ENCODE measurements at places on chromosomes 16 and 17. TPM values are rescaled to one million over a fixed set of nuclear protein-coding genes. Genes with fewer than 3 reads are reported as not detected.

NOD2 gene
- total RNA-seq, result 4.5 TPM

GRCh38 chr17:57739402-57740234 is 5.5 kb downstream of the CCDC182 start:
- DNase-seq, result no peak

GRCh38 chr16:20944861-20945574 is 44.4 kb downstream of the LYRM1 start:
- no peak for DNase-seq

SLC47A2 gene
- not detected for total RNA-seq

DNA sequence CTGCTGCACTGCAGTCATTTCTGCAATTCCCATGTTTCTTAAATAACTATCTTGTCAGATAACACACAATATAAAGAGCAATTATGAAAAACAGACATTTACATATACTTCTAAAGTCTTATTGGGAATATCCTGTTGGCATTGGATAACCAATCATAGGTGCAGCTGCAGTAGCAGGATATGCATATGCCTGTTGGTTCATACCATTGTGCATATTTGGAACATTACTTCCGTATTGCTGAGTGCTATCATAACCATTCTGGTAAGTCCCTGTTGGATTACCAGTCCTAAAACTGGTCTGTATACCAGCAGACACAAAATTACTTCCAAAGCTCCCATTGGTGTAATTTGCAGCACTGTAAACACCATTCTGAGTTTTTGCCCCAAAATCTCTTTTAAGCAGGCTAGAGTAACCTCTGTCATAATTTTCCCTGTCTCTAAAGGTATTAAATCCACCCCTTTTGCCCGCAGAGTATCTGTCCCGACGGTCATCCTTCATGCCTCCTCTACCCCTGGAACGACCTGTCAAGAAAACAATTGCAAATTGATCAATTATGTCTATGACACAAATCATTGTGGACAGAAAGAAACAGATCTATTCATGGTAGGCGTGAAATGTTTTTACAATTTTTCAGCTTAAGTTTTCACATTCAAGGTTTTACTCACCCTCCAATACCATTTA is 3.1 kb upstream of the POLG2 start:
- no peak for DNase-seq

SLC38A10 gene
- total RNA-seq, result 85.1 TPM

- no peak for DNase-seq
Observed at GRCh38 chr16:77789085-77790008, 983 bp downstream of the VAT1L start.

DNA sequence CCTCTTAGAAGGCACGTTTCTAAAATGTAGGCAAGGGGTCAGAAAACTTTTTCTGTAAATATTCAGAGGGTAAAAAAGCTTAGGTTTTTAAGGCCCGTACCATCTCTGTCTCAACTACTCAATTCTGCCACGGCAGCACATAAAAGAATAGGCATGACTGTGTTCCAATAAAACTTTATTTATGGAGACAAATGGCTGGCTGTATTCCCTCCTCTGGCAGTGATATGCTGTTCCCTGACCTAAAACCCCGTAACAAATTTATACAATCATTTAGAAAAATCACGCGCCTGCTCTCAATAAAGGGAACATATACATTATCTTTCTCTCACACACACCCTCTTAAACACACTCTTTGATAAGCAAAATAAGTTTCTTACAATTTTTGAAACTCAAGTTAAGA is 138.7 kb downstream of the ZFHX3 start:
- DNase-seq, result no peak

DNA sequence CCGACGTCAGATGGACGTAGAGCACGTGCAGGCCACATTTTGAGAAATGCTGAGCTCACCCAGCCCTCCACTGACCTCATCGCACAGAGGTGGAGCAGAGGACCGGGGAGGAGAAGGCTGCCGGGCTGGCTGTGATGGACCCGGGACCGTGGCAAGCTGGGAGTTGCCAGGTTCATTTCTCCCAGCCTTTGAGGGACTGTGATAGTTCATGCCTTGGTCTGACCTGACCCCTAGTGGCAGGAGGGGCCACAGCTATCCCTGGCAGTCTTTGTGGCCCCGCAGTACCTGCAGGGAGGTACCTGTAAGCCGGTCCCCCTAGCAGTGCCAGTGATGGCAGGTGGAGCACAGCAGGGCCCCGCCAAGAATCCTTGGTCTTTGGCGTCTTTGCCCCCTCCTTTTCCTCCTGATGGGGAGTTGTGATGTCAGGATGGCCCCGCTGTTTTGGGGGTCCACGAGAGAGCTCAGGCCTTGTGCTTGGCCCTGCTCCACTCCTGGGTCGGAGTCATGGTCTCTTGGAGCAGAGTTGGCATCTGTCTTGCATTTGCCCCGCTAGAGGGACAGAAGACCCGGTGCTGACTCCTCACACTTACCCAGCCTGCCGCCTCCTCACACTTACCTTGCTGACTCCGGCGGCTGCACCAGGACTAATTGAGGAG is 50.4 kb downstream of the OR1D5 start:
- peak; percentile 80 for DNase-seq

TEKT5 gene
- total RNA-seq, result not detected

GRCh38 chr17:79970576-79971068 is 65.0 kb downstream of the TBC1D16 start:
- peak; percentile 46 for DNase-seq

DNA sequence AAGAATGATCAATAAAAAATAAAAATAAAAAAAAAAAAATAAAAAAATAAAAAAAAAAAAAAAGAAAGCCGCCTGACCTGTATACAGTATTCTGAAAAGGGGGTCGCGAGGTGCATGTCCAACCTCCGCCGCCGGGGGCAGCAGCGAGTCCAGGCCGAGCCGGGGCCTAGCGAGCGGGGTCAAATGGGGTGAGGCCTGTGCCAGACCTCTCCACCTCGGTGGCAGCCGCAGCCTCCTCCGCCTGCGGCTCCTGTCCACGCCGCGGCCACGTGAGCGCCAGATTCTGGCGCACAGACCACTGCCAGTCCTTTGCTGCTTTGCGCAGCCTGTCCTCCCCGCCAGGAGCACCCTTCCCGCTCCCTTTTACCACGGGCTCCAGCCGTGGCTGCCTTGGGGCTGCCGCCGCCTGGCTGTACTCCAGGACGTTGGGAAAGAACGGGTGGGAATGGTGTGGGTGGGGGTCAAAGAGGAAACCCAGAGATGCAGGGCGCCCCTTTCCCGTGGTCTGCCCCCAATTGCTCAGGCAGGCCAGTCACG is 2.4 kb upstream of the BCKDK start:
- peak; percentile 95 for DNase-seq

EVPLL gene
- total RNA-seq, result not detected

GRCh38 chr17:61144137-61144536 is 255.5 kb upstream of the TBX2 start:
- no peak for DNase-seq

CHD3 gene
- total RNA-seq, result 67.4 TPM

DNA sequence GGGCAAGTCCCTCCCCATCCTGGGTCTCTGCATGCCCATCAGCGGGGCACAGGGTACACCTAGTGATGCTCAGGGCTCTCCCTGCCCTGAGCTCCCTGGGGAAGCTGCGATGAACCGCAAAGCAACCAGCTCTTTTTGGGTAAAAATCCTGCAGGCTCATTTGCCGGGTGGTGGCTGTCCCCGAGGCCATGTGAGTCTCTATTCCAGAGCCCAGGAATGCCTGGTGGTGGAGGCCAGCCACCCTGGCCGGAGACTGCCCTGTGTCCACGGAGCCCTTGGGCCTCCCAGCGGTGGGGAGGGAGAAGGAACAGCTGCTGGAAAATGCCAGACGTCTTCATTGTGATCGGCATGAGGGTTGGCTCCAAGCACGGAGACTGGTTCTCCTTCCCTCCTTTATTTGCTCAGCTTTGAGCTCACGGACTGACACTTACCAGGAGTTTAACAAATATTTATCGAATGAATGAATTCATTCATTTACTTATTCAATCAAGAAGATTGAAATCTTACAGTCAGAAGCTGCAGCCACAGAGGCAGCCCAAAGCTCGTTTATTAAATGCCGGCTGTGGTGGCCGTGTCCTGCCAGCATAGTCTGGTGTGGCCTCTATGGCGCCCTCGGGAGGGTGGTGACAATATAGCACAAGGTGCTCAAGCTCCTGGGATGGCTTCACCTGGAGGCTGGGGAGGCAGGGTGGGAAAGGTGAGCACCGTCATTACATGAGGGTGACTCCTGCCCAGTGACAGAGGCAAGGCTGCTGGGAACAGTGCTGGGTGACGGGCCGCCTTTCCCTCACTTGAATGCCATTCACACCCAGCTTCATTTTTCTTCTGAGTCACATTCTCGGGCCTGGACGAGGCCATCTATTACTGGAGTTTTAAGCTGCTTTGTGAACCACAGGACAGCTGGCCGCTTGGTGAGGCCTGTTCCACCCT is 31.1 kb upstream of the JPH3 start:
- DNase-seq, result peak; percentile 89

GRCh38 chr16:2719328-2720063 is 528 bp downstream of the PRSS27 start:
- DNase-seq, result no peak

- no peak for DNase-seq
Observed at GRCh38 chr17:39823407-39824054, 40.6 kb downstream of the IKZF3 start.

- no peak for DNase-seq
Observed at GRCh38 chr17:74466828-74467184, 372 bp downstream of the CD300A start.

ACSM2B gene
- total RNA-seq, result not detected

GRCh38 chr16:67951485-67951884 is 7.6 kb upstream of the LCAT start:
- DNase-seq, result no peak

FTO gene
- total RNA-seq, result 98.0 TPM

DNA sequence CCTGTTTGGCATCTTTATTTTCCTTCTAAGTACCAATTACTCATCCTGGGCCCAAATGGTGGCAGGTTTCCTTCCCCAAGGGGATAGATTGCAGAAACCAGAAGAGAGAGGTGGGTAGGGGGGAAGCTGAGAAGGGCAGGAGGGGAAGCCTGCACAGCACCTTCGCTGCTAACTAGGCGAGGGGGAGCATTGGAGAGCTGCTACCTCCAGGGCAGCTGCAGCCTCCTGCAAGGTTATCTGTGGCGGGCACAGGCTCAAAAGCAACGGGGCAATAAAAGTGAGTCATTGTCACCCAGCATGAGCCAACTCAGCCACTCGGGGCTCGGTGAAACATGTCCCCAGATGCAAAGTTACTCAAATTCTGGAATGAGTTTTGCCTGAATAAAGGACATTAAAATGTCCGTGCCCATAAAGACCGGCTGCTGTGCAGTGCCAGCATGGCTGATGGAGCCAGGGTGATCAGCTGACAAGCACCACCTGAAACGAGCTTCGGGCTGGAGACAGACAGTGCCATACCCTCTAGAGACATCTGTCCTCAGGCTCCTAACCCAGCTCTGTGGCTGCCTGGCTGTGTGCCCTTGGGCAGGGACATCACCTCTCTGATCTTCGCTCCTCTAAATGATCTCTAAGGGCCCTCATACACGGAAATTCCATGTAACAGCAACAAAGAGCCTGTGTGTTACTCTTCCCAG is 68.1 kb upstream of the GRIN2A start:
- no peak for DNase-seq

FN3KRP gene
- 18.5 TPM for total RNA-seq

DNA sequence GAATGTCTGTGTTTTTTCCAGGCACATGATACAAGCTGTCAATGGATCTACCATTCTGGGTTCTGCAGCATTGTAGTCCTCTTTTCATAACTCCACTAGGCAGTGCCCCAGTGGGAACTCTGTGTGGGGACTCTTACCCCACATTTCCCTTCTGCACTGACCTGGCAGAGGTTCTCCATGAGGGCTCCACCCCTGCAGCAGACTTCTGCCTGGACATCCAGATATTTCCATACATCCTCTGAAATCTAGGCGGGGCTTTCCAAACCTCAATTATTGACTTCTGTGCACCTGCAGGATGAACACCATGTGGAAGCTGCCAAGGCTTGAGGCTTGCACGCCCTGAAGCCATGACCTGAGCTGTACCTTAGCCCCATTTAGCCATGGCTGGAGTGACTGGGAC is 56.0 kb downstream of the ACSM2A start:
- no peak for DNase-seq

- peak; percentile 91 for DNase-seq
Observed at GRCh38 chr16:89256651-89257254, 39.2 kb downstream of the ZNF778 start.

GRCh38 chr17:50531428-50532025 is 1.0 kb upstream of the EPN3 start:
- DNase-seq, result no peak

EFCAB3 gene
- total RNA-seq, result not detected

SCIMP gene
- total RNA-seq, result 7.3 TPM

DNA sequence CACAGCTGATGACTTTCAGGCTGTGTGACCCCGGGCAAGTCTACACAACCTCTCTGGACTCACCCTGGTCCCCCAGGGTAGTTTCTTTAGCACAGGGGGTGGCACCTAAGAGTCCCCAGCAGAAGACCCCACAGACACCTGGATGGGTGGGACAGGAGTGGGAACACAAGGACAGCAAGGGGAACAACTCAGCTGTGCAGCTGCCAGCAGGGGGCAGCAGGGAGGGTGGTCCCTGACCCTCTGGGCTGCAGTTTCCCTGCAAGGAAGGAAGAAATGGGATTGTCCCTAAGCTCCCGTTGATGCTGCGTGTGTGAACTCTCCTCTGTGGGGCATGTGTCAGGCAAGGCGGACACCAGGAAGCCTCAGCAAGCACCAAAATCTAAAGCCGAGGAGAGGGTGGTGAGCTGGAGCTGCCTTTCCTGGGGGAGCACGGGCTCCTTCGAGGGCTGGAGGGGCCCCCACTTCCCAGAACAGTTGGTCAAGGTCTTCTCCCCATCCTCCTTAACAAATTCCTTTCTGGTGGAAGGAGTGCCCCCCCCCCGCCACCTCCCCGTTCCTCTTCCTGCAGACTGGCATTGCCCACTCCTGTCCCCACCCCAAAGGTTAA is 24.1 kb upstream of the CDH5 start:
- no peak for DNase-seq

GP2 gene
- 0.51 TPM for total RNA-seq

DNA sequence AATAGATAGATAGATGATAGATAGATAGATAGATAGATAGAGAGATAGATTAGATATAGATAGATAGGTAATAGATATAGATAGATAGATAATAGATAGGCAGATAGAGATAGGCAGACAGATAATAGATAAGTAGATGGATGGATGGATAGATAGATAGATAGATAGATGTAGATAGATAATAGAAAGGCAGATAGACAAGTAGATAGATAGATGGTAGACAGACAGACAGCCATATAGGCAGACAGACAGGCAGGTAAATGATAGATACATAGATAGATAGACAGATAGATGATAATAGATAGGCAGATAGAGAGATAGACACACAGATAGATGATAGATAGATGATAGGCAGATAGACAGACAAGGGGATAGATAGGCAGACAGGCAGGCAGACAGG is 191.4 kb upstream of the TNRC6C start:
- no peak for DNase-seq

MT3 gene
- total RNA-seq, result not detected

- DNase-seq, result no peak
Observed at GRCh38 chr17:37109731-37110710, 161.3 kb downstream of the AATF start.

DNA sequence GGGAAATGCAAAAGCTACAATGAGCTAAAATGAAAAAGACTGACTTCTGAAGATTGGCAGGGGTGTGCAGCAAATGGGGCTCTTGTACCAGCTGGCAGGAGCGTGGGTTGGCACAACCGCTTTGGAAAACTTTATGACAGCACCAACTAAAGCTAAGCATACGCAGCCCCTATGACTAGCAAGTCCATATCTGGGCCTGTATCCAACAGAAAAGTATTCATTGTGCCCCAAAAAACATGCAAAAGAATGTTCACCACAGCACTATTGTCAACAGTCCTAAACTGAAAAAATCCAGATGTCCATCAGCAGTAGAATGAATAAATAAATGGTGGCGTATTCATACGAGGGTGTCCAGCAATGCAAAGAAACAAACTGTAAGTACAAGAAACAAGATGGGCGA is 22.6 kb upstream of the ITGA3 start:
- no peak for DNase-seq

Measured in posterior vena cava (tissue), 2 donors.